Upper lobe of left lung (tissue), 6 donors: ENCODE measurements at places on chromosomes 1 and 21. TPM values are rescaled to one million over a fixed set of nuclear protein-coding genes. Genes with fewer than 3 reads are reported as not detected.
A peak's percentile ranks its signal among the peaks of the same experiment; 100 is the strongest.

PRKAA2 gene
- total RNA-seq = 1.9 TPM

LCE1D gene
- not detected for total RNA-seq

CAPZB gene
- 253 TPM for total RNA-seq

KMO gene
- 12.9 TPM for total RNA-seq

SLC35E2B gene
- total RNA-seq = 92.2 TPM

DENND2D gene
- total RNA-seq = 154 TPM

SLAMF6 gene
- total RNA-seq = 3.2 TPM

DNA sequence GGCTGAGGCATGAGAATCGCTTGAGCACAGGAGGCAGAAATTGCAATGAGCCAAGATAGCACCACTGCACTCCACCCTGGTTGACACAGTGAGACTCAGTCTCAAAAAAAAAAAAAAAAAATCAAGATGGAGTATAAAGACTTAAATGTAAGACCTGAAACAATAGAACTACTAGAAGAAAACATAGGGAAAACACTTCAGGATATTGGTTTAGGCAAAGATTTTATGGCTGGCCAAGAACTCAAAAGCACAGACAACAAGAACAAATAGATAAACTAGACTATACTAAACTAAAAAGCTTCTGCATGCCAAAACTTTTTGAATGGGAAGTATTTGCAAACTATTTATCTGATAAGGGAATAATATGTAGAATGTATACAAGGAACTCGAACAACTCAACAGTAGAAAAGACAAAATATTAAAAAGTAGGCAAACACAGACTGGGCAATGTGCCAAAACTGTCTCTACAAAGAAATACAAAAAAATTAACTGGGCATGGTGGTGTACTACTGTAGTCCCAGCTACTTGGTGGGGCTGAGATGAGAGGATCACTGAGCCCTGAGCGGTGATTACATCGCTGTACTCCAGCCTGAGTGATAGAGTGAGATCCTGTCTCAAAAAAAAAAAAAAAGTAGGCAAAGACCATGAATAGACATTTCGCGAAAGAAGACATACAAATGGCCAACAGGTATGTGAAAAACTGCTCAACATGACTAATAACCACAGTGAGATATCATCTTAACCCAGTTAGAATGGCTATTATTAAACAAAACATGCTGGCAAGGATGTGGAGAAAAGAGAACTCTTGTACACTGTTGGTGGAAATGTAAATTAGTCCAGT is 25.3 kb downstream of the DTL start:
- H3K4me1 ChIP-seq = no peaks in the 10 kb centered on the region
- H3K27me3 ChIP-seq = no peaks in the 10 kb centered on the region
- no peak overlapping the region for H3K27ac ChIP-seq
- no peaks in the 10 kb centered on the region for H3K36me3 ChIP-seq

GRCh38 chr1:207990876-207991582 is 80.1 kb upstream of the CD34 start:
- H3K4me1 ChIP-seq = no peaks in the 10 kb centered on the region
- H3K27ac ChIP-seq = no peak overlapping the region
- H3K4me3 ChIP-seq = no peak overlapping the region
- no peaks in the 10 kb centered on the region for H3K27me3 ChIP-seq
- peak; percentile 39 for DNase-seq
- no peaks in the 10 kb centered on the region for H3K36me3 ChIP-seq

DNA sequence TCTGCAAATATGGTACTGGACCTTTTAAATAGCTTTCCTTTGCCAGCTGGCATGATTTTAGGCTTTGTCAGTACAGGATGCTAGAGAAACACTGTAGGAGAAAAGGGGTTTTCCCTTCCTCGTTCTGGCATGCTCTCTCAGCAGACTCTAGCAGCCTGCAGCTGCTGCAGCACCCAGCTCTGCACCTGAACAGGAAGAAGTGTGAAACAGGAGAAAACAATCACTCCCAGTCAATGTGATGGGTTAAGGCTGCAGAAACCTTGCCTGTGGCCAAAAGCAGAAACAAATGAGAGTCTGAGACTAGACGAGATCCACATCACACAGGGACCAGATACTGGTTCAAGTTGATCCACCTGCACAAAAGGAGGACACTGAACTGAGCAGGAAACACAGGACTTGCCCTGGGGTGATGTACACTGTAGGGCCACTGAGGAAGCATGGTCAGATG is 21.2 kb downstream of the OVGP1 start:
- peak; percentile 50 for DNase-seq
- no peaks in the 10 kb centered on the region for H3K27me3 ChIP-seq
- no peak overlapping the region for H3K4me3 ChIP-seq
- H3K36me3 ChIP-seq = no peaks in the 10 kb centered on the region

DNA sequence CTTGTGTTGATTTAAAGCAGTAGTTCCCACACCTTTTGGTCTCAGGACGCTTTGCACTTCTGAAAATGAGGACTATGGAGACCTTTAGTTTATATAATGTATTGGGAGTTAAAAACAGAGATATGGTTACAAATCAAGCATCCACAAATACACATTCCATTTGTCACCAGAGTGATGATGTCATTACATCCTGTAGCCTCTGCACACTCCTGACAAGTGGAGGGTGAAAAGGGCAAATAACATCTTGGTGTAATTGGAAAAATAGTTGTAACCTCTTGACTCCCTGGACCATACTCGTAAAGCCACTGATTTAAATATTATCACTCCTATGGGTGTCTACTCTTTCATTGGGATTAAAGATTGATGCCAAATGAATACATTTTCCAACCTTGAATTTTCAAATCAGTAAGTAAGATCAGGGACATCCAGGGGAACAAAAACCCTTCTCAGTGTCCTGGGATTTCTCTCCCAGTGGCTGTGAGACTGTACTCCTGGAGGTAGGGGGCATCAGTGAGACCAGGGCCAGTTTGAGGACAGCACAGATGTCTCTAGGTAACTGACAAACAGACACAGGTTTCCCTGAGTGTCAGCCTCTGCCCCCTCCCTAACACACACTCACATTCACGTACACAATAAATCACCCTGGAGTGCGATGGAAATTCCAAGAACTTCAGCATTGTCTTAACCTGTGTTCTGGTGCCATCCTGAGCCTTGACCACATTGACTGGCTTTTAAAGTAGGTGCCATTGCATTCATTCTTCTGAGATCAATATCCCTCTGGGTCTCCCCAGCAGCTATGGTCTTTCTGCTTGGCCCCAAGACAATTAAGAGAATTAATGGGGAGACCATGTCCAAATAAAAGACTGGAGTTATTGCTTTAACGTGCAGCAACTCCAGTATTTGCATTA is 63.0 kb downstream of the NR5A2 start:
- no peak overlapping the region for H3K4me3 ChIP-seq
- H3K27me3 ChIP-seq = no peaks in the 10 kb centered on the region
- H3K27ac ChIP-seq = no peak overlapping the region

DNA sequence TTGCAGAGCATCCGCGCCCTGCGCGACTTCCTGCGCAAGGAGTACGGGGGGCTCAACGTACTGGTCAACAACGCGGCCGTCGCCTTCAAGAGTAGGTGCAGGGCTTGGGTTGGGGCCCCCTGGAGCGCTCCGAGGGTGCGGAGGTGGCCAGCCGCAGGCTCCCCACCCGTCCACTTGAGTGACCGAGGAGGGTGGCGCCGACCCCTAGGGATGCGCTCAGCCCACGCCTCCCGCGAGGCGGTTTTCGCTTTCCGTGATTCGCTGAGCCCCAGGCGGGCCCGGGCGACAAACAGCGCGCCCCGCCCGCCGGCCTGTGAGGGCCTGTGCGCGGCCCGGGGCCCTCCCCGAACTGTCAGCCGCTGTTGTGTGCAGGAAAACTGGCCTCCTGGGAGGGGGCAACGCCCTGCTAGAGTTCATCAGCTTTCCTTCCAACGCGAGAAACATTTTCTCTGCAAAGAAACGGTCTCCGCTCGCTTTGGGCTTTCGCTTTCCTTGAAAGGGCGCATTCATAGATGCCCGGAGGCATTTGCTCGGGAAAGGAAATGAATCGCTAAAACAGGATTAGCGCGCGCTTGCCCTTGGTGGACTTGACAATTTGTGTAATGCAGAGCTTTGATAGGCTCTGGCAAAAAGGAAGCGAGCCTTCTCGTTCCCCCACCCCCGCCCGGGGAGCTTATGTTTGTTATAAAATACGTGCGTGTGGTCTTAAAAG is 668 bp downstream of the CBR3 start:
- H3K27me3 ChIP-seq = no peaks in the 10 kb centered on the region
- H3K4me1 ChIP-seq = peaks cover 22% of the 10 kb centered on the region
- peak; percentile 68 for DNase-seq
- peak overlapping the region; percentile 69 for H3K4me3 ChIP-seq

- DNase-seq = no peak
- H3K4me3 ChIP-seq = no peak overlapping the region
Observed at GRCh38 chr1:3998086-3998485, 98.0 kb upstream of the C1orf174 start.

- H3K4me1 ChIP-seq = peaks cover 33% of the 10 kb centered on the region
- H3K27ac ChIP-seq = peak overlapping the region; percentile 72
- H3K27me3 ChIP-seq = no peaks in the 10 kb centered on the region
- DNase-seq = no peak
- H3K36me3 ChIP-seq = no peaks in the 10 kb centered on the region
Observed at GRCh38 chr1:44785501-44786137, 2.4 kb downstream of the BEST4 start.

DNA sequence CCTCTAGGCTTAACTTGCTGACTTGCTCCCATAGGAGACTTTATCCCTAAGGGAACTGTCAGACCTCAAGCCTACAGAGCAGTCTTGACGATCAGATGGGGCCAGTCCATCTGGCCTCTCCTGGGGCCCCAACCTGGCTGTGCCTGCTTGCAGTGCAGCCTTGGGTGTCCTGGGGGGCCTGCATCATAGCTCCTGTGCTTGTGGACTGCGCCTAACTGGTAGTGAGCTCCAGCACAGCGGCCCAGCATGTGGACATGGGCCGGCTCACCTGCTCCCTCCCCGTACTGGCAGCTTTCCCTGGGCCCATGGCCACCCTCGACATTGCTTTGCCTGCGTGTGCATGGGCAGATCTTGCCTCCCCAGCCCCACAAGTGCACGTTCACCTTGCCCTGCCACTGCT is 76.1 kb downstream of the INTS7 start:
- no peaks in the 10 kb centered on the region for H3K4me1 ChIP-seq
- H3K36me3 ChIP-seq = peaks cover 13% of the 10 kb centered on the region
- H3K27me3 ChIP-seq = no peaks in the 10 kb centered on the region

DNA sequence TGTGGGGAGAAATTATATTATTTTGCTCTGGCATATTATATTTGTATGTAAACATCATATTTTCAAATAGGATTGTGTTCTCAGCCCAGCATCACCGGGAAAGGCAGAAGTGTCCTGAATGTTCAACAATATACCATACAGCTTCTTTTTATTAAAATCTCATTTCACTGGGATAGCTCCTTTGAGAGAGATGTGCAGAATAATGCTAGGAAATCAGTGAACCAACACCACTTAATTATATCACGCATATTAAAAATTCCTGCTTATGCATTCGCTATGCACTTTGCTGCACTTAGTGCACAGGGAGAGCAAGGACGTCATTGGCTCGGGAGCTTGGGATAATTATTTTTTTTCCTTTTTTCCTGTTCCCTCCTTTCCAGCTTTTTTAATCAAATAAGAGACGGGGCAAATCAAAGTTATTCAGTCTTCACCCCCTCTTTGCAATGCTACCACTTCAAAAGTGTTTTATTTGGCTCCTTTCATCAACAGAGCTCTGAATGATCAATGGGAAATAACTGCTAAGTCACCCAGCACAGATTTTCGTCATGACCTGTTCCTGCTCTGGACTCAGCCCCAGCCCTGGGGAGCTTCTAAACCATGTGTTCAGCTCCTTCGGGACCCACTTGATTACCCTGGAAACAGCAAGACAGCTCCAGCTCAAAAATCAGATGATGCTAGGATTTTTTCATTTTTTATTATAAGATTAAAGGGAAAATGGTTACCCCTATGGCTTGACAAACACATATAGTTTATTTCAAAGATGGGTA is 165.5 kb upstream of the DUSP10 start:
- no peak for DNase-seq
- no peak overlapping the region for H3K27ac ChIP-seq
- no peaks in the 10 kb centered on the region for H3K27me3 ChIP-seq
- no peaks in the 10 kb centered on the region for H3K4me1 ChIP-seq
- no peaks in the 10 kb centered on the region for H3K36me3 ChIP-seq

DNA sequence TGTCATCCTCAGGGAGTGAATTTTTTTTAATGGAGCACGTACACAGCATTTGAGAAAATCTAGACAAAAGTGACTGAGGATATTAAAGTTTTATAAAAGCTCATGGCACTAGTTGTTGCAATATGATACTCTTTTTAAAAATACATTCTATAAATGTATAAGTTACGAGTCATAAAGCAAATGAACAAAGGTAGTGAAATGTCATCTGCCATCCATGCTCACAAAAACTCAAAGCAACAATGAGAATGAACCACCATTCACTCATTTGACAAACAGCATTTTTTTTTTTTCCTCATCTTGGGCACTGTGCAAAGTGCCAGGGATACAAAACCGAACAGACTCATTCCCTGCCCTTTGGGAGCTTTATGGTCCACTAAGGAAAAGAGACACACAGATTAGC is 38.7 kb downstream of the GPR137B start:
- no peak overlapping the region for H3K4me3 ChIP-seq
- H3K27me3 ChIP-seq = no peaks in the 10 kb centered on the region
- H3K36me3 ChIP-seq = no peaks in the 10 kb centered on the region
- H3K27ac ChIP-seq = no peak overlapping the region

- no peaks in the 10 kb centered on the region for H3K4me1 ChIP-seq
- H3K4me3 ChIP-seq = no peak overlapping the region
- no peak for DNase-seq
- no peak overlapping the region for H3K27ac ChIP-seq
- H3K36me3 ChIP-seq = peaks cover 84% of the 10 kb centered on the region
Observed at GRCh38 chr1:156136970-156137483, 16.4 kb upstream of the SEMA4A start.

DNA sequence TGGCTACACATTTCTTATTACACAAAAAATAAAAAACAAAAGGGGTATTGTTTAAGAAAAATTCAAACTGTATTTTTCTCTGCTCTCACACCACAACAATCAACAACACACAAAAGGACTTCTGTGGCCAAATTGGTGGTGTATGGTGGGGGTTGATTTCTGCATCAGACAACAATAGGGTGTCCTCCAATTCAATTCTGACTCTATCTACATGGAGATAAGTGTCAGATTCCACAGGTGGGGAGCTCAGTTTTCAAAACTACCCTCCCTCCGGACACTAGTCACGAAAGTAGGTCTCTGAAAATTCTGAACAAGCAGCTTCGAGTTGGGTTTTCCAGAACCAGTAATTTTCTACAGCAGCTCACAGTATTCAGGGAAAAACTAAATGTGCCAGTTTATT is 744.9 kb upstream of the NCAM2 start:
- DNase-seq = no peak
- no peaks in the 10 kb centered on the region for H3K4me1 ChIP-seq
- no peaks in the 10 kb centered on the region for H3K27me3 ChIP-seq
